ENCODE measurements at places on chromosomes 13 and 19.

- H3K27me3 ChIP-seq = no peaks in the 10 kb centered on the region
Measured at GRCh38 chr19:6774821-6775707, 2.6 kb downstream of the VAV1 start.

- peaks cover 29% of the 10 kb centered on the region for H3K4me1 ChIP-seq
- H3K36me3 ChIP-seq = peaks cover 41% of the 10 kb centered on the region
- DNase-seq = no peak
- no peaks in the 10 kb centered on the region for H3K27me3 ChIP-seq
- H3K4me3 ChIP-seq = no peak overlapping the region
Measured at GRCh38 chr19:17322854-17323253, 11.8 kb downstream of the ANO8 start.

GRCh38 chr13:100434010-100434763 lies 154.4 kb downstream of the GGACT start:
- no peak overlapping the region for H3K27ac ChIP-seq
- H3K27me3 ChIP-seq = no peaks in the 10 kb centered on the region
- H3K4me1 ChIP-seq = no peaks in the 10 kb centered on the region

DNA sequence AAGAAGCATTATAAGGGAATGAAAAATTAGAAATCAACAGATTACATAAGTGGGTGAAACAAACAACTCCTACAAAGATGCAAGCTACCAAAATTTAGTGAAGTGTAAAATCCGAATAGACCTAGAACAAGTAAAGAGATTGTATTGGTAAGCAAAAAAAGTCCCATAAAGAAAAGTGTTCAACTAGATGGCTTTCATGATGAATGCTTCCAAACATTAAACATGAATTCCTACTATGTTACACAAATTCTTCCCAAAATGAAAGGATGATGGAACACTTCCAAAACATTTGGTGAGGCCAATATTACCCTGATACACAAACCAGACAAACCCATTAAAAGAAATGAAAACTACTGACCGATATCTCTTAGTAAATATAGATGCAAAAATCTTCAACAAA lies 139.0 kb downstream of the GPC5 start:
- no peaks in the 10 kb centered on the region for H3K36me3 ChIP-seq
- H3K27me3 ChIP-seq = no peaks in the 10 kb centered on the region
- no peak for DNase-seq

- no peaks in the 10 kb centered on the region for H3K27me3 ChIP-seq
- peak overlapping the region; percentile 83 for H3K27ac ChIP-seq
- H3K36me3 ChIP-seq = peaks cover 4% of the 10 kb centered on the region
- no peak for DNase-seq
Measured at GRCh38 chr19:13906521-13906904, 512 bp downstream of the CC2D1A start.

DNA sequence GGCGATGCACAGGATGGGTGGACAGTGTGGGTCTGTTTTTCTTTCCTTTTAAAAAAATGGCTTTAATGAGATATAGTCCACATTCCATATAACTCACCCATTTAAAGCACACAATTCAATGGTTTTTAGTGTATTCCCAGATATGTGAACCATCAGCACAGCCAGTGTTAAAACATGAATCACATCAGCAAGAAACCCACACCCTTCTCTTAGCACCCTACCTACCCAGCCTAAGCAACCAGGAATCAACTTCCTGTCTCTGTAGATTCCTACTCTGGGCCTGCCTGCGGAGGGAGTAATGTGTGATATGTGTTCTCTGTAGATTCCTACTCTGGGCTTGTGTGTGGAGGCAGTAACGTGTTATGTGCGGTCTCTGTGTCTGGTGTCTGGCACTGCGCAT lies 11.9 kb downstream of the TMEM255B start:
- peaks cover 8% of the 10 kb centered on the region for H3K27me3 ChIP-seq
- peaks cover 2% of the 10 kb centered on the region for H3K4me1 ChIP-seq
- H3K27ac ChIP-seq = no peak overlapping the region
- no peak overlapping the region for H3K4me3 ChIP-seq
- no peak for DNase-seq
- no peaks in the 10 kb centered on the region for H3K36me3 ChIP-seq

DNA sequence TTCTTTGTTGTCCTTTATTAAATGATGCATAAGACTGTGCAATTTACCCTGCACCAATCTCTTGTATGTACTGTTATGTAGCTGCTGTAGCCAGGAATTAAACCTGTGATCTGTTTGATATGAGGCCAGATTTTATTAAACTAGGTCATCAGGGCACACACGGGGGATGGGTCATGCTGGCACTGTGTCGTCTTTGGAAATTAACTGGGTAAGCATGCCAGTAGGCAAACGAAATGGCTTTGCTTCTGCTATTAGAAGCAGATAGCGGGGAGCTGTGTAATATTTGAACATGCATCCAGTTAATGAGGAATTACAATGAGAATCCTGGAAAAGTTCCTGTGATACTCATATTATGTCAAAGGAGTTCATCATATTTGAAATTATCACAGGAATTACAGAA lies 23.5 kb downstream of the MTUS2 start:
- H3K27ac ChIP-seq = no peak overlapping the region
- H3K4me3 ChIP-seq = no peak overlapping the region
- DNase-seq = no peak
- H3K36me3 ChIP-seq = no peaks in the 10 kb centered on the region

All from suprapubic skin (tissue), 4 donors.